ENCODE measurements at places on chromosomes 2 and 18.

- no peak for DNase-seq
Measured at GRCh38 chr2:105796791-105797190, 52.1 kb downstream of the NCK2 start.

GRCh38 chr18:74289137-74289536, 2.6 kb downstream of the CYB5A start:
- no peak for DNase-seq

DNA sequence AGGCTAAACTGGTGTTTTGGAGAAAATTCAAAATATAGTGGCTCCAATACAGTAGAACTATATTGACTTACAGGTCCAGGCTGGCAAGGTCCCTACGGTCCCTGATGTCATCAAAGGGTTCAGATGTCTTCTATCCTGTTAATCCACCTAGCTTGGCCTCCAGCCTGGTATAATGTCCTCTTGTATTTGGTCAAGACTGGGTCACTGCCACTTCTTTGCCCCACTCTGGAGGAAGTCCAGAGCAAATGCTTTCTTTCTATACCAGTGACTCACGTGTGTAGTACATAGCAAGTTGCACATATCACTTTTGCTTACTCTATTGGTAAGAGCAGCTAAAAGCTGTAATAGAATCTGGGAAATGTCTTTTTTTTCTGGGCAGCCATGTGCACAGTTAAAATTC, 80.8 kb downstream of the LCLAT1 start:
- no peak for DNase-seq

DNA sequence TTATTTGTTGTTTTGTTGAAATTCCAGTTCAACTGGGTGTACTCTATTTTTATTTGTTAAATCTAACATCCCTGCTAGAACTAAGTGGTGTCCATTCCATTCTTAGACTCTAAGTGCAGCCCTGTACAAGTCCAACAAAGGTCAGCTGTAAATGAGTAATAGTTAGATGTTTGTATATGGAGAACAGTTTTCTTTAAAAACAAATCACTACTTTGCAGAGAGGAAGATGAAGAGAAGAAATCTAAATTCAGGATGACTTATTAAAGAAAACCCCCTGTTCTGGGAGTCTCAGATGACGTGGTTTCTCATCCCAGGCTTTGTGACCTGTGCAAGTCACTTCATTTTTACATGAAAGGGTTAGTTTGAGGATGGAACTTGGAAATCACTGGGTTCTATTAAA, 57.9 kb downstream of the GALNT14 start:
- DNase-seq, result no peak

DNA sequence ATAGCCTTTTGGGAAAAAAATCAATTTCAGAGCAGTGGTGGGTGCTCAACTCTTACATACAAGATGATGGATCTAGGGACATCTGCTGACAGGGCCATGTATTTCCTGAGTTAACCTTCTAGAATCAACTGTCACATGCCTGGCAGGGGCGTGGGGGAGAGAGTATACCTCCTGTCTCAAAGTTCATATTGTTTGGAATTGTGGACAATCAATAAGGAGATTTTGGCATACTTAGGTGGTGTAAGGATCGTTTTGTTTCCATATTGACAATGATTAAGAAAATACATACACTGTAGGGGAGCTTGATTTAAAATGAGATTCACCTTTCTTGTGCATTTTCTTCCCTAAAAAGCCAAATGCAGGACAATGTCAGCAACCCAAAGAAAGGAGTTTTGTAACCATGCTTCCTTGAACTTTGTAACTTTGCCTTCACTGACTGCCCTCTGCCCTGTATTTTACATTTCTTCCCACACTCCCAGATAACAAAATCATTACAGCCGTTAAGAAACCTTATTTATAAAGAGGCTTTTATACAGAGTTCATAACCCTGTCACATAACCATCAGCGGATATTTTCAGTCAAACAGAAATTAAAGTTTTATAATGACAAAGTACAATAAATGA, 88.4 kb downstream of the MEP1B start:
- no peak for DNase-seq

DNA sequence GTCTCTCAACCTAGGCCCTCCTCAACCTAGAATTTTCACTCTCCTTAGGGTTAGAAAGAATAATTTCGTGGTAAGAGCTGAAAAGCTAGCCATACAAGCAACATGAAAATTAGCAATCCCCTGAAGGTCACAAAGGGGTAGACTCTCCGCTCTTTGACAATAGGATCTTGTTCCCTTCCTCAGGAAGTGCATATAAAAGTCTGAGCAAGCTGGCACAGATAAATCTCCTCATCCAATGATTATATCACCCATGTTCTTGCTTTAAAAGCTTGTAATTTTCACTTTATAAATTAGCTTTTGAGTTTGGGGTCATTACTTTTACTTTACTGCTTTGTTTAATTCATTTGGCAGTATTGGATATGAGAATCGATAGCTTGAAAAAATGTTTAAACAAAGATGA, 852.3 kb upstream of the CRIM1 start:
- no peak for DNase-seq

GRCh38 chr18:10291568-10291981, 162.9 kb upstream of the APCDD1 start:
- no peak for DNase-seq

GRCh38 chr2:71548646-71549425, 95.5 kb downstream of the DYSF start:
- peak; percentile 24 for DNase-seq

DNA sequence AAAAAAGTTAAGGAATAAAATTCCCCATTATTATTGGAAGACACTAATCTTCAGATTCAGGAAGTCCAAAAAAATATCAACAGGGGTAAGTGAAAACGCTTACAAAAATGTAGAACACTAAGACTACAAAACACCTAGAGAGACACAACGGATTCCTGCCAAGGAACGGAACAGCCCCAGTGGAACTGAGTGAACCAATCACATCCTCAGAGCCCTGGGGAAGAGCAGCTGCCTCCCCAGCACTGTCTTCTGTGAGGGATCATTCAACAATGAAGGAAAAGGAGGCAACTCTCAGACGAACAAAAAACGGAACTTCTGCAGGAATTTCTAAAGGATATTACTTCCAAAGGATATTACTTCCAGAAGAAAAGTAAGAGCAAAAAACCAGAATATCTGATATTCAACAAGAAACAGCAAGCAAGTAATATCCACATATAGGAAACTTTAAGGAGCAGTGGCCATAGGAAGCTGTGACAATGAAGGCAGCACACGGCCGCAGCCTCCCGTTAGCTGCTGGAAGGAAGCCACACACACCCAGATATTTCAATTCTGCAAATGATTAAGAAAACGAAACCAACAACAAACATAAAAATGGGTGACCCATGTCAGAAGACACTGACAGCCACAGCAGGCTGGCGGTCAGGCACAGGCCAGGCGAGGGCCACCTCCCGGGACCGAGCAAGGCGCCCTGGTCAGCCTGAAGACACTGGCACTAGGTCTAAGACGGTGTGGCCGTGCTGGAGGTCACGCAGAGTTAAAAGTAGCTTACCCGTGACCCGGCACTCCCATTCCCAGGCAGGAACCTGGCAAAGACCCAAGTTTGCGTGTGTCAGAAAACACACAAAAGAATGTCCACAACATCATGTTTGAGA, 81.8 kb downstream of the HDAC4 start:
- DNase-seq, result no peak

DNA sequence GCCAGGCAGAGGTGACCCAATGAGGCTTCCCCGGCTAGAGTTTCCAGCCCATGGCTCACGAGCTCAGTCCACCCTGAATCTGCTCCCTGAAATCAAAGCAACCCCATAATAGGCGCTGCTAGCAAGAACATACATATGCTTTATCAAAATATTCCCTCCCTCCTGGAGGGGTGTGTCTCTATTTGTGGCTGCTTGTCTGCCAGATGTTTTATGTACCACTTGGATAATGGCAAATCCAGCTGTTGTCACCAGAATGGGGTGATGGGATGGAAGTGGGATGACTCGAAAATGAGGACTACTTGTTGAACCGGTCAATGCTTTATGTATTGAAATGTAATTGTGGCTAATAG, 152.0 kb downstream of the GALNT14 start:
- DNase-seq, result no peak

DNA sequence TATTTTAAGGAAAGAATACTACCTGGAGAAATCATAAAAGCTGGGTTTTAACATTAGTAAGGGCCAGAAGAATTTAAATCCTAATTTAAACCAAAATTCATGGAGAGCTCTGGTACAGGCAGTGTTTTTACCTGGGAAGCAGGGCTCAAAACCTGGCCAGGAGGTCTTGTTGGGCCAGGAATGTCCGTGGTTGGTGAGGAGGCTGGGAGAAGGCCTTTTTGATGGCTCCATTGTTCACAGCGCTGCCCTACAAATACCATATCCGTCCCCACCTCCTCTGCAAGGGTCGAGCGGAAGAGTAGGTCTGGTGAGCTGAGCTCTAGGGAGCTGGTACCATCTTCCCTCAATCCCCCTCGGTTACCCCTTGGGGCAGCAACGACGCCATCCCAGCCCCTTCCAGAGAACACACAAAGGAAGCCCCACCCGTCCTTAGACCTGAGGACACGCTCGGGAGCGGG, 10.9 kb upstream of the HOXD1 start:
- DNase-seq, result no peak

DNA sequence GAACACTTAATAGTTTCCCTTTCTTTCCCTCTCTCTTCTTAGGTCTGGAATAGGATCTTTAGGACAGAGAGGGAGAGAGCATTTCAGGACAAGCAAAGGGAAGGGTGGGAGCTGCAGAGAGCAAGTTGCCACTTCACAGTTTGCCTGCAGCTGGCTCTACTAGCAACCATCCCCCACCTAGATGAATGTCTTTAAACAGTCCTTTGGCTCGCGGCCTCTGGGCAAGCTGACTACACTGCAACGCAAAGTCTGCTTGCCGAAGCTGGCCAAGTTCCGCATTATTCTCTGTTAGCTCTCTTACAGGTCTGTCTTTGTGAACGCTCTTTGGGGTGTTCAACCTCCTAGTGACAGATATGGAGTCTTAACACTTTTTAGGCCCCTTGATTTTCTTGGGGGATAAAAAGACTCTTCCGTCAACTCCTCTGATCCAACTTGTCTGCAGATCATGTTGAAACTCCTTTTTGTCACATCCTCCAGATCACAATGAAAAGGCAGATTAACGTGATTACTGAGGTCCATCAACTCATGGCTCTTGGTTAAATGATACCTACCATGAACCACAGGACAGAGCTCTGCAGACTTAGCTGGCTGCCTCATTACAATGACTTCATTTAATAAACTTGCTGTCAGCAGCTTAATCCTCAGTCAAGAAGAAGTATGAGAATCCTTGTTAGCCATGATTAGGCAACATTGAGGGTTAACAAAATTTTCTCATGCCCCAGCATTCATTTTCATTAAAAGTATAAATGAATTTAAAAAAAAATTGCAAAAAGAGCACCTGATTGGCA, 74.6 kb downstream of the SLC4A3 start:
- no peak for DNase-seq

DNA sequence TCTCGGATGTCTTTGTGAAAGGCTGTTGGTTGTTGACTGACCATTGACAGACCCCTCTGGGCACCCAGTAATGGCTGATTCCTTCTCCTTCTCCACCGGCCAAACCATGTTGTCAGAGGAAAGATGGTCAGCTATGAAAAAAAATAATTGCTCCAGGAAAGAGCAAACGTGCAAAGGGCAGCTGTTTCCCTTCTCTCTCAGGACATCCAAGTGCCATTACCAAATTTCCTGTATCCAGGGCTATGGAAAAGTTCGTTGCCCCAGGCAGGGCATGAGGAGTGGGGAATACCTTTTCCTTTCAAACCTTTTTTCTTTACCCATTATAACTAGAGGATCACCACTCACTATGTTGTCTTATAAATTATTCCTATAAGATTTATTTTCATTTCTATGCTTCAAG, 321.5 kb upstream of the HNRNPA3 start:
- no peak for DNase-seq

- DNase-seq, result no peak
Measured at GRCh38 chr2:168626096-168626495, 170.0 kb downstream of the CERS6 start.

GRCh38 chr2:38259311-38259710, 117.8 kb downstream of the ATL2 start:
- no peak for DNase-seq

GRCh38 chr18:9711361-9712129, 3.4 kb downstream of the RAB31 start:
- no peak for DNase-seq

GRCh38 chr2:31248139-31248538, 14.2 kb downstream of the EHD3 start:
- no peak for DNase-seq

DNA sequence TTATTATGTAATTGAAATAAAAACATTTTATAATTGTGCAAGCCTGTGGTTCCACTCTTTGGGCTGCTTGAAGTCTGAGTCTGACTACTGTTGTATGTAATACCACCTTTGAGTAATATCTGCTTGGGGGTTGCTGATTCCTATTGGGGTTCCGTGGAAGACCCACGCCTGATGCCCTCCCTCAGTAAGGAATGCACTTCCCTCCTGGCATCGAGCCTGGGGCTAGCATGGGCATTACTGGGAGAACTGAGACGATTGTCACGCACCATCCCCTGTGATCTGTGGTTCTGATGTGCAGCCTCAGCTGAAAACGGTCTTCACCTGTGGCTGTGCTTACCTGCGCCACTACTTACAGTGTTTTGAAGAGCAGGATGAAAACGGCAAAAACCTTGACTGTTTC, 32.7 kb upstream of the RBM44 start:
- no peak for DNase-seq

DNA sequence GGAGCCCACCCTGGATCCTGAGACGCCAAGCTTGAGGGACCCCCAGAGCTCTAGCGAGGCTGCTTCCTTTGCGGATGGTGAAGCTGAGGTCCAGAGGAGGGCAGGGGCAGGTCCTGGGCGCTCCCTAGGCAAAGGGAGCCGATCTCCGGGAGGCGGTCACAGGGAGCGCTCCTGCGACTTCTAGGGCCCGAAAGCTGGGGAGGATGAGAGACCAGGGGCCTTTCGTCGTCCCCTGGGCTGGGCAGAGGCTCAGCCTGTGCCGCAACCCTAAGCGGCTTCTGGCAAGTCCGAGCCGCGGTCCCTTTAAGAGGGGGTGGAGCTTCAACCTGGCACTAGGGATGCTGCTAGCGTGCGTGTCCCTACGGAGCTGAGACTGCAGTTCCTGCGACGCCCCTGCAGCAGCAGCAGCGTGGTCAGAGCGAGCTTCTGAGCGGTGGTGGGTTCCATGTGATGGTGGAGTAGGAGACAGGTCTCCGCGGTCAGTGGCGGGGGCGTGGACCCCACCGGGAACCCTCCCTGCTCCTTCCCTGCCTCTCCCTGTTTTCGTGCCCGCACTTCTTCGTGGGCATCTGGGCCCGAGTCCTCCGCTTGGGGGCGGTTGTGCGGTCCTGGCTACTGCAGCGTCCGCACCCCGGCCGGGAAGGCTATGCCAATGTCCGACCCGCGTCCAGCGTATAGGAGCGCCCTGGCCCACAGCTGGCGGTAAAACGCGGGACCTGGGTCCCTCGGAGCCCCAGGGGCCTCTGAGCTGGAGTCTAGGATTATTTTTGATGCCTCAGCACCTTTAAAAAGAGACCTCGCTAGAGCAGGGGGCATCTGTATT, 154.6 kb downstream of the CCDC74A start:
- peak; percentile 40 for DNase-seq

GRCh38 chr2:37335604-37336003, 8.8 kb upstream of the QPCT start:
- DNase-seq, result no peak

GRCh38 chr2:15145046-15145817, 415.9 kb downstream of the NBAS start:
- no peak for DNase-seq
